ENCODE measurements at places on chromosomes 16 and 17. TPM values are rescaled to one million over a fixed set of nuclear protein-coding genes. Genes with fewer than 3 reads are reported as not detected.

Gene KRTAP17-1
- not detected for total RNA-seq

DNA sequence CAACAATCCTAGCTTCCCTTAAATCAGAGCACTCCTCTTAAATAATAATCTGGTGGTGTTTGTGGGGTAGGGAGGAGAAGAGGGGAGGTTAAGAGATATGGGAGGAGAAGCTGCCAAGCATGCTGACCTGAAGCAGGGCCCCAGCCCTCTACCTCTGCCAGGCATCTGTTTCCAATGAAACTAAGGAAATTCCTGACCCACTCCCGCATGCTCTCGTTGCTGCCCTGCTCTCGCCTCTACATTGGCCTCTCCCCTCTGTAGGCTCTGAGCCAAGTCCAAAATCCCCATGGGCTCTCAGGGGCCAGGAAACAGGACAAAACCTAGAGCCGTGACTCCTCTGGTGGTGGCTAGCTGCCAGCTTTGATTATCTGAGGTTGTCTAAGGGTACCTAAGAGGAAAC, 559.5 kb upstream of the CDH11 start:
- no peaks in the 10 kb centered on the region for H3K27me3 ChIP-seq
- H3K4me3 ChIP-seq = no peak overlapping the region
- no peak for DNase-seq
- H3K27ac ChIP-seq = no peak overlapping the region

GRCh38 chr17:47275245-47275984, 21.8 kb downstream of the ITGB3 start:
- no peaks in the 10 kb centered on the region for H3K36me3 ChIP-seq
- H3K27ac ChIP-seq = peak overlapping the region; percentile 14
- H3K27me3 ChIP-seq = no peaks in the 10 kb centered on the region
- H3K4me1 ChIP-seq = peaks cover 32% of the 10 kb centered on the region
- H3K4me3 ChIP-seq = no peak overlapping the region

Gene PLA2G10
- total RNA-seq = not detected

Gene KCTD11
- total RNA-seq = 2.8 TPM

Gene CYB561
- total RNA-seq = 9.9 TPM

Gene PIPOX
- 202 TPM for total RNA-seq

GRCh38 chr17:7110617-7111306, 3.9 kb downstream of the ASGR2 start:
- no peaks in the 10 kb centered on the region for H3K36me3 ChIP-seq
- no peaks in the 10 kb centered on the region for H3K27me3 ChIP-seq
- H3K27ac ChIP-seq = no peak overlapping the region
- peaks cover 25% of the 10 kb centered on the region for H3K4me1 ChIP-seq

DNA sequence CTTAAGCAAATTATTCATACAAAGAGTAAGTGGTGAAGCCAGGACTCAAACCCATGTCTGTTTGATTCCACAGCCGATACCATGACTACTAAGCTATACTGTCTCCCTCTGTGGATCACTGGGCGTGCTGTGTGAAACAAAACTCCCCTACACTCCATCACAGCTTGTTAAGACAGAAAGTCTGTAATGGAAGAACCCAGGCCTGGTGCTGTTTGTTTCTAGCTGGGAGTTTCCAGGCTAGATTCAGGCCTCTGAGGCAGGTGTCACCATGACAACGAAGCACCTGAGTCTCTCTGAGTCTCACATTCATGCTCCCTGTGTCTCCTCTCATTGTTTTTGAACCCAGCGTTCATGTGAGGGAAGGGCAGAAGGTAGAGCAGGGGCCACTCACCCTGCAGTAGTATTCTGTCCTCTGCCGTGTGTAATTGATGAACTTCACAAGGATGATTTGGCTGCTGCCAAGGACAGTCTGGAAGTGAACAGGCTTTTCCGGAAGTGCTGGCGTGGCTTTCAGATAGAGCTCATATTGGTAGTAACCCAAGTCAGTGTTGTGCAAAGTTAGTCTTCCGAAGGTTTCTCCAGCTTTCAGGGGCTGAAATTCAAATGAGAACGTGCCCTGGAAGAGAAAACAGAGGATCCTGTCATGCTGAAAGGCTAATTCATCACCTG, 8.6 kb upstream of the VAC14 start:
- no peak for DNase-seq
- no peaks in the 10 kb centered on the region for H3K36me3 ChIP-seq
- H3K27ac ChIP-seq = no peak overlapping the region
- no peak overlapping the region for H3K4me3 ChIP-seq

Gene RCVRN
- not detected for total RNA-seq

Gene MYCBPAP
- total RNA-seq = not detected

- no peaks in the 10 kb centered on the region for H3K36me3 ChIP-seq
- no peak overlapping the region for H3K4me3 ChIP-seq
- no peaks in the 10 kb centered on the region for H3K4me1 ChIP-seq
- DNase-seq = no peak
- H3K27me3 ChIP-seq = no peaks in the 10 kb centered on the region
Measured at GRCh38 chr17:77768248-77768852, 190.2 kb upstream of the TNRC6C start.
